ENCODE measurements at places on chromosomes 7 and 10. TPM values are rescaled to one million over a fixed set of nuclear protein-coding genes. Genes with fewer than 3 reads are reported as not detected.

PTF1A gene
- total RNA-seq = not detected

EEPD1 gene
- total RNA-seq = 1.3 TPM

KRIT1 gene
- total RNA-seq = 37.7 TPM

TMEM273 gene
- total RNA-seq = 26.5 TPM

LRIT1 gene
- total RNA-seq = not detected

NUTM2A gene
- 0.39 TPM for total RNA-seq

SPDYE5 gene
- not detected for total RNA-seq
